ENCODE measurements at places on chromosomes 12 and 14.

DNA sequence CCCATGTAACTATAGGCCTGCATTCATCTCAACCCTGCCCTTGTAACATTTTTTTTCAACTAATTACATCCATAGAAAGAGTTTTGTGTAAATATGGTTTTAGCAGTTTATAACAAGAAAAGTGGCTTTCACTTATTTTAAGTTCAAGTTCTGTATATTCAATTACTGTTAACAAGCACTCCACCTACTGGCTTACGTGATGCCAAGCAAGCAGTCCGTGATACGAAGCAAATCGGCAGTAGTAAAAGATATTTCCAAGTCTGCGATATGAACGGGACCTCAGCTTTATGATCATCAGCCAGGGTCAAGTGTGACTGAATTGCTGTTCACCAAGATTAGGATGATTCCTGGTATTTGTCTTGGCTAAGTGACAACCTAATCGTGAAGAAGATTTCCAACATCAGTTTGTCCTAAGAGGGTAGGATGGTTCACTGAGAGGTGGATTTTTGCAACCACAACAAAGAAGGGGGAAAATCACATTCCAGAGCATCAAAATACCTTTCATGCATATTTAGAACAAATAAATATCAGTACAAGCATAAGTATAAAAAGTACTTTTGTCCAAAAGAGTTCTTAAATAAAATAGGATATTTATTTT, 456.2 kb downstream of the FOXG1 start:
- DNase-seq = no peak

DNA sequence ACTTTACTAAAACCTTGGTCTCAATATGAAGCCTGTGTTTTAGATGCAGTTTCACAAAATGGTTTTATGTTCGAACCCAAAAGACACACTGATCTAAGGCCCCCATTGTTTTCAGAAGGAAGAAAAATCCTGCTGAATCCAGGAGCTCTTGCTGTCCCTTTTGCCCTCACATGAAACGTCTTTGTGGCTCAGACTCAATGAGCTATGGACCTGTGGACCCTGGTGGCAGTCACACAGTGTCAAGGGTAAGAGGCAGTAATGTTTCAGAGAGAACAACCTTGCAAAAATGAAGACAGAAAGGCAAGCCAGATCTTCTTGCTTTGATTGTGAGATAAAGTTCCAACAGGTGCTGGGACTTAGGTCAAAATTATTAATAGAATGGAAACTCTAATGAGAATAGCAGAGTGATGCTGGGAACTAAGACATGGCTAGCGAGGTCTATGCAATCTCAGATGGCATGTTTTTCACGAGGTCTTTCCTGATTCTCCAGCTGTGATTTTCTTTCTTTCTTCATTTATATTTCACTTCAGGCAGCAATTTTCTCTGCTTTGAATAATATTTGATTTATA, 164.9 kb upstream of the SLC38A2 start:
- DNase-seq = no peak

DNA sequence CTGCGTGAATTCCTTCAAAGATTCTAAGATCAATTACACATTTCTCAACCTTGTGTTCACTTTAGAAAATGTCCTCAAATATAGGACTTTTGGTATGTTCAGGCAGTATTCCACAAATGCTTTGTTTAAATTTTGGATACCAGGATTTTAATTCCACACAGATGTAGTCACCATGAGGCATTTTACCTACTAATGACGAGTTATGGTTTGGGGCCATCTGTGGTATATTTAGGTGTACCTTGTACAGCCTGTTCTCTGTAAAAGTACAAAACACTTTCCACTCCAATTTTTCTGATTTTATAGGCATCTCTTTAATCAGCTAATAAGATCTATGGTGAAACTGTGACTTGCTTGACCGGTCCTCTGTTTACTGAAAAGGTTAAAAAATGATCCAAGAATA, 275.7 kb upstream of the PRICKLE1 start:
- no peak for DNase-seq

GRCh38 chr14:104965561-104966231, 12.5 kb downstream of the AHNAK2 start:
- no peak for DNase-seq

DNA sequence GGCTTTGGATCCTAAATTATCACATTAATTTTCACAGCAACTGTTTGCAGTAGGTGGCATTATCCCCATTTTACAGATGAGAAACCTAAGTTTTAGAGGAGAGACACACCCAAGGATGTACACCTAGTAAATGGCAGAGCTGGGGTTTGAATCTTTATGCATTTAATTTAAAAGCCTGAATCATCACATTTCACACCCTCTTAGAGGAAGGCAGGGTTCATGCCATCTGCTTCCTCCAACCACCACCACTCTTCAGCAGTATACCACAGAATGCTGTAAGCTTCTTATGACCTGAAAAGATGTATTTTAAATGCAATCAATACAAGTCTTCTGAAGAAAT, 90.3 kb downstream of the CRADD start:
- no peak for DNase-seq

DNA sequence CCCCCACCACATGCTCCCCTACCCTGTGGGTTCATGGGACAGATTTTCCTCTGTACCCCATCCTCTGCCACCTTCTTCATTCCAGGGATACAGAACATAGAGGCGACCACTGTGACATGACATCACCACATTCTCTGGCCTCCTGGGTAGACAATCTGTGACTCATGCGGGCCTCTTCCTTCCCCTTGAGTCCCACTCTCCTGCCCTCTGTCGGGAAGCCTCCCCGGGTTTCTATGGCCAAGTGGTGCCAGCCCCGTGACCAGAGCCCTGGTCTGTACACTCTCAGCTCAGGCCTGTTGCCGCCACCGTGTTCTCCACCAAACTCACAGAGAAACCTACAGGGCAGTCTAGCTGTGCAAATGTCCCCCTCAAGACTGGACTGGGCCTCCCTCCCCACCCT, 8.0 kb downstream of the CLMN start:
- DNase-seq = no peak

DNA sequence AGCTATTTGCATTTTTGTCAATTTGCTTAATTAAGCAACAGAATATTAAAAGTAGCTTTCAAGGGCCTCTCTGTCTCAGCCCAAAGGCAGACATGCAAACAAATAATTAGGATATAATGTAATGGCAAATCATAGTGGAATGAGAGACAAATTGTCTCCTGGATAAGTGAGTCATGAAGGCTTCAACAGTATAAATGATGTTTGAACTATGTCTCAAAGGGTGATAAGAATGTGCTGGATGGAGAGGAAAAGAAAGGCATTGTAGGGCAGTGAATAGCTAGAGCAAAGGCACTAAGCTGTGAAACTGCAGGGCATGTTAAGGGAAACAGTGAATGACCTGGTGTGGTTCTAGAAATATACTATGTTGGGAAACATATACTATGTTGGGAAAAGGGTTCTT, 53.5 kb upstream of the PPP1R12A start:
- no peak for DNase-seq

- no peak for DNase-seq
These were observed 126.0 kb downstream of the CHST11 start for GRCh38 chr12:104582739-104583138.

DNA sequence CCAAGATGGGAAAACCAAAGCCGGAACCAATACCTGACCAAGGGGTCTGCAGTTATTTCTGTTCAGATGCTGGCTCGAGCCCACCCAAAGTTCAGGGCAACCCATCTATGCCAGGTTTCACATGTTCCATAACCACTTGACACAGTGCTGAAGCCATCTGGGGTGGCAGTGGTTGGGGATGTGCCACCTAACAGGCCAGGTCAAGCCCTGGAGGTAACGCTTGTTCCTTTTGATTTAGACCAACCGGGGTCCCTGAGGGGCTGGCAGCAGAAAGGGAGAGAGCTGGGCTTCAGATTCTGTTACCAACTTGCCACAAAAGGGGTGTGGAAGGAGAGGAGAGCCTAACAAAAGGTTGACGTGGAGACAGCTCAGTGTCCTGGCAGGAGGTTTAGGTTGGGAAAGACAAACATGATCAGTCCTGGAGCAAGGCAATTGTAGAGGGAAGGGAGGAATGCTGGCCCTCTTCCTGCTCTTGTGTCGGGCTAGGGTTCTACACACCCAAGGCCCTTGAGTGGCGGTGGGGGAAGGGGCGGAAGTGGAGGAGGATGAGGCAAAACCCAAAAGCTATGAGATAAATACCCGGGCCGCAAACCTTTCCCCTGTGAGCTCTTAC, 31.9 kb downstream of the CACNA2D4 start:
- no peak for DNase-seq

DNA sequence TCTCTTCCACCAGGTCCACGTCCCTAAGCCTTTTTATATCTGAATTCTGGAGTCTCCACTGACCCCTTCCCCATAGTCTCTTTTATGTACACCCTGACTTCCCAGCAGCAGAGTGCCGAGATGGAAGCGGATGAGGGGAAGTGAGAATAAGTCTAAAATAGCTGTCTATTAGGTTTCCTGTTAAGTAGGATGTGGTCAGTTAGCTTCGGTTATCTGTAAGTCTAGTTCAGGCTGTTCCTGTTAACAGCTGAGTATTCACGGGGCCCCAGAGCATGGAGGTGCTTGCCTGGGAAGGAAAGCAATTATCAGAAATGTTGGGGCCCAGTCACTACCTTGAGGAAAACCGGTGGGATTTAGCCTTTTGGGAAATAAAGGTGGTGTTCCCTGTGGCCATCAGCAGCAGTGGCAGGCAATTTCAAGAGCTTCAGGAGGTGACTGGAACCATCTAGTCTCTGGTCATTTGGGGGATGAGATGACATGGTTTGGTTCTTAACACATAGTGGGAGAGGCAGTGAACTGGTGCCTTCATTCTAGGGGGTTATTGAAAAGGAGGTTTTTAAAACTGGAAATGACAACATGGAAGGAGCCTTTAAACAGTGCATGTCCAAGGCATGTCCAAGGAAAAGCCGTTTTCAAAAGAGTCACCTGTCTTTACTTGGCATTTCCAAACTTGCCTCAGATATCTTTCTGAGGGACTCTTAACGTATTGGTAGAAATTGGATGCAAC, 21.8 kb downstream of the CHST11 start:
- DNase-seq = no peak

GRCh38 chr12:116436561-116437249, 122.5 kb upstream of the MAP1LC3B2 start:
- no peak for DNase-seq

All from activated T-cell treated with anti-CD3 and anti-CD28 coated beads for 48 hours (primary cell).